CD8-positive, alpha-beta memory T cell (primary cell): ENCODE measurements at places on chromosomes 2 and 18. TPM values are rescaled to one million over a fixed set of nuclear protein-coding genes. Genes with fewer than 3 reads are reported as not detected.

DNA sequence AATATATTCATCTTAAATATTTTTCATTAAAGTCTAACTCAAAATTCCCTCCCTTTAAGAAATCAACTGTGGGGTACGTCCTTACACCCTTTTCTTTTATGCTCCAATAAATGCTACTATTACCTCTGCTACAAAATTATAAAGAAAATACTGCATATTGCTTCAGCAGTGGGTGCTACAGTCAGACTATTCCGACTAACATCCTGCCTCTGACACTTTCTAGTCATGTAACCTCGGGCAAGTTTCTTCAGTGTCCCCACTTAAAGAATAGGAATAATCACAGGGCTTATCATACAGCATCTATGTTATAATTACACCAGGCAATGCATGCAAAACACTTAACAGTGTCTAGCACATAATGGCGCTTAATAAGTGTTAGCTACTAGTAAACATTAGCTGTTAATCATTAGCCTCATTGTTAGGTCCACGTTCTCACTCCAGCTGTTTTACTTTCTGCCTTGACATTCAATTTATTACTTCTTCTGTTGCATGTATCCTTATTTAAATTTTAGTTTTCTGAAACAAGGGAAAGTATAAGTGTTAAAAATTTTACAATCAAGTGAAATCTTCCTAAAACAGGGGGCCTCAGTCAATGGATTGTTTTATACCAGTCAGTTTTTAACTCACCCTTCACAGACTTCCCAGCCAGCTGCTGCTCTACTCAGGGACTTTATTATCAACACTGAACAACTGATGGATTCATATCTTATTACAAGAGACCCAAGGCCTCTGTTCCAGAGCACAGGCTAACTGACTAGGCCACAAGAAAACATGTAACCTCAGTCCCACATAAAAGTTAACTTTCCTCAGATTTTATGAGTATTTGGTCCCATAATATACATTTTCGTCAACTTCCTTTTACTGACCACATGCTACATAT lies 54.0 kb downstream of the CLASP1 start:
- no peaks in the 10 kb centered on the region for H3K36me3 ChIP-seq
- no peaks in the 10 kb centered on the region for H3K27me3 ChIP-seq
- peak overlapping the region; percentile 20 for H3K27ac ChIP-seq
- H3K4me1 ChIP-seq: peaks cover 28% of the 10 kb centered on the region

GRCh38 chr2:235091421-235091820 lies 139.6 kb downstream of the SH3BP4 start:
- H3K27ac ChIP-seq: no peak overlapping the region
- no peaks in the 10 kb centered on the region for H3K27me3 ChIP-seq

DNA sequence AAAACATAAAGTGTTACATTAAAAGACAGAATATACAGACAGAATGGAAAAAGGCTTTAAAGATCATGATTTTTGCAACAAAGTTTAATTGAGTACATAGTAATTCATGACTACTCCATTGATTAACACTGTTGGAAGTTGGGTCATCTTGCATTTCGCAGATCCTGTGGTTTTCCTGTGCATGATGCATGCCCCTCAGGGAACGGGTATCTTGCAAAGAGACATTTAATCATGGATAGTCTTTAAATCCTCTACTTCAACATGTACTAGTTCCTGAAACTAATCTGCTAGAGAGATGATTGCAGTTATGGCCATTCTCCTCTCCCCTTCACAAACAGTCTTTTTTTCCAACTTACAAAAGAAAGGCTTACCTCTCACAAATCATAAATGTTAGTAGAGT lies 155.6 kb upstream of the DSEL start:
- DNase-seq: no peak
- H3K27me3 ChIP-seq: no peaks in the 10 kb centered on the region
- H3K27ac ChIP-seq: no peak overlapping the region
- no peak overlapping the region for H3K4me3 ChIP-seq
- no peaks in the 10 kb centered on the region for H3K36me3 ChIP-seq

TTN gene
- 0.80 TPM for total RNA-seq

DNA sequence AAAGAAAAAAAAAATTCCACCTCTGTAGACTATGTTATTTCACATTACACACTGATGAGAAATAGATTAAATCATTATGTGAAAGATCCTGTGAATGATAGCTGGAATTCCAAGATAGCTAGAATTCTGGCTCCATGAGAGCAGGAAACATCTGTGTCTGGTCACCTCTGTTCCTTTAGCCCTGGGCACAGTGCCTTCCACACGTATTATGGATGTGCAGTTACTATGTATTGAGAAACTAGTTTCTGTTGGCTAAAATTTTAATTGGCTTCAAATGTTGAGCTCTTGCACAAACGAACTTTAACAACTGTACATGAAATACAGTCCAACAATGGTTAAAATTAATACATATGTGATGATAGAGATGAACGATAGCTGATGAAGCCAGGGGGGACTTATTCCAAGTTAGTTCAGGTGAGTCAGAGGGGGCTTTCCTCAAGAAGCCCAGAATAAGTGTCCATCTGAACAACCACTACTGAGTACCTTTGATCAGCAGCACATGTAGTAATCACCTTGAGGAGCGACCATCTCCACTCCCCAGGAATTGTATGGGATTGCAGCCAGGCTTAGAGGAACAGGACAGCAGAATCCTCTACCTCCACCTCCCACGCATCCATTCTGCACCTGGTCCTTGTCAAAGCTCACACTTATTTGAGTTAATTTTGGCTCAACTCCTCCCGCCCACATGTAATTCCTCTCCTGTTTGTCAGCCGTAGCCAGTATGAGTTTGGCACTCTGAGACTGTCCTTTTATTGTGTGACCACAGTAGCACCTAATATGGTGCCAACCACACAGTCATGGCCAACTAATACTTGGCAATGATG lies 68.6 kb downstream of the NABP1 start:
- H3K27ac ChIP-seq: no peak overlapping the region
- H3K4me3 ChIP-seq: no peak overlapping the region
- no peaks in the 10 kb centered on the region for H3K36me3 ChIP-seq
- H3K27me3 ChIP-seq: no peaks in the 10 kb centered on the region
- no peaks in the 10 kb centered on the region for H3K4me1 ChIP-seq
- no peak for DNase-seq

RNU2-63P gene
- 35.8 TPM for total RNA-seq

POTEC gene
- total RNA-seq: not detected

- no peaks in the 10 kb centered on the region for H3K36me3 ChIP-seq
- peaks cover 15% of the 10 kb centered on the region for H3K27me3 ChIP-seq
- H3K27ac ChIP-seq: no peak overlapping the region
- H3K4me1 ChIP-seq: no peaks in the 10 kb centered on the region
Measured at GRCh38 chr2:98369710-98370239, 23.5 kb downstream of the CNGA3 start.

- H3K27ac ChIP-seq: no peak overlapping the region
- no peaks in the 10 kb centered on the region for H3K36me3 ChIP-seq
- DNase-seq: no peak
- no peaks in the 10 kb centered on the region for H3K4me1 ChIP-seq
- no peaks in the 10 kb centered on the region for H3K27me3 ChIP-seq
- H3K4me3 ChIP-seq: no peak overlapping the region
Measured at GRCh38 chr2:41610501-41611190, 437.2 kb upstream of the PKDCC start.

IL36RN gene
- total RNA-seq: not detected

GRCh38 chr2:23637011-23637778 lies 252.2 kb downstream of the KLHL29 start:
- no peak overlapping the region for H3K27ac ChIP-seq
- no peak for DNase-seq

C1GALT1C1L gene
- 0.20 TPM for total RNA-seq

- no peaks in the 10 kb centered on the region for H3K4me1 ChIP-seq
- no peaks in the 10 kb centered on the region for H3K27me3 ChIP-seq
- no peak for DNase-seq
- no peak overlapping the region for H3K27ac ChIP-seq
- H3K36me3 ChIP-seq: no peaks in the 10 kb centered on the region
Measured at GRCh38 chr18:9661564-9661963, 46.5 kb upstream of the RAB31 start.

SLC40A1 gene
- 2.7 TPM for total RNA-seq

DNA sequence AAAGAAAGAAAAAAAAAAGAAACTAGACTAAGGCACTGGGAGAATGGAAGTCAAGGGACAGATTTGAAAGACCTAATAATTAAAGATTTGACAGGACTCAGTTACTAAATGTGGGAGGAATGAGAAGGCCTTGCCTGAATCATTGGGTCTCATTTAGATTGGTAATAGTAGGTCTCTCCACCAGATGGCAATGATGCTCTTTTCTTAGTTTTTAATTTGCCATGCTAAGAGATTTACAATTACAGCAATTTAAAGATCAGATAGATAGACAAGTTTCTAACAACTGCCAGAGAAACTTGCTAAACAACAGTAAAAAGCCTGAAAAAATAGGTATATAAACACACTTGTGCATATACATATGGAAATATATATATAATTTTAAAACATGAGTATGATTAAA lies 153.0 kb downstream of the TMEM247 start:
- H3K27ac ChIP-seq: no peak overlapping the region
- peaks cover 9% of the 10 kb centered on the region for H3K4me1 ChIP-seq
- no peaks in the 10 kb centered on the region for H3K36me3 ChIP-seq
- DNase-seq: no peak

- H3K4me1 ChIP-seq: no peaks in the 10 kb centered on the region
- H3K27ac ChIP-seq: no peak overlapping the region
- DNase-seq: no peak
- H3K36me3 ChIP-seq: no peaks in the 10 kb centered on the region
- no peak overlapping the region for H3K4me3 ChIP-seq
- H3K27me3 ChIP-seq: no peaks in the 10 kb centered on the region
Measured at GRCh38 chr18:8426401-8426800, 182.8 kb upstream of the RAB12 start.

TEKT4 gene
- not detected for total RNA-seq

DNA sequence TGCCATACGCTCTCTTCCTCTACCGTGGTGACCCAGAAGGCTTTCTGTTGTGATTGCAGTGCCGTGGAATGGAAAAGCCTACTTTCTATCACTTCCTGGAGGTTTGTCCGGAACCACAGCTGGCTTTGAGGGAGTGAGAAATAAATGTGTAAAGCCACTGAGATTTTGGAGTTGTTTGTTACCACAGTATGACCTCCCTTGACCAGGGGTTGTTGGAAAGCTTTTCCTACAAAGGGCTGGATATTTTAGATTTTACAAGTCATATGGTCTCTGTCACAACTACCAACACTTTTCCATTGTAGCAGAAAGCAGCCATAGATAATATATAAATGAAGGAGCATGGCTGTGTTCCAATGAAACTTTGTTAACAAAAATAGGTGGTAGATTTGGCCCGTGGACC lies 70.3 kb downstream of the VAPA start:
- no peaks in the 10 kb centered on the region for H3K4me1 ChIP-seq
- no peak overlapping the region for H3K4me3 ChIP-seq
- no peaks in the 10 kb centered on the region for H3K36me3 ChIP-seq
- H3K27ac ChIP-seq: no peak overlapping the region
- no peak for DNase-seq

DNA sequence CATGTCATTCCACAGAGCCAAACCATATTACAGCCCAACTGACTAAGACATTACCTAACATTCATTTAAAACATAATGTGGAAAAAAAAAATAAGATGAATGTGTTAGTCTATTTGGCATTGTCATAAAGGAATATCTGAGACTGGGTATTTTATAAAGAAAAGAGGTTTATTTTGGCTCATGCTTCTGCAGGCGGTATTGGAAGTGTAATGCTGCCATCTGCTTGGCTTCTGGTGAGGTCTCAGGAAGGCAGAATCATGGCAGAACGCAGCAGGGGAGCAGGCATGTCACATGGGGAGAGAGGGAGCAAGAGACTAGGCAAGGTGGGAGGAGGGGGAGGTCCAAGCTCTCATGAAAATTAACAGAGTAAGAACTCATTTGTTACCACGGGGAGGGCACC lies 504.8 kb upstream of the LRATD1 start:
- no peak overlapping the region for H3K27ac ChIP-seq
- no peaks in the 10 kb centered on the region for H3K27me3 ChIP-seq
- H3K36me3 ChIP-seq: no peaks in the 10 kb centered on the region
- DNase-seq: no peak
- H3K4me1 ChIP-seq: no peaks in the 10 kb centered on the region

GRCh38 chr2:67564076-67564475 lies 166.9 kb downstream of the ETAA1 start:
- no peak overlapping the region for H3K27ac ChIP-seq
- H3K27me3 ChIP-seq: no peaks in the 10 kb centered on the region
- H3K4me1 ChIP-seq: no peaks in the 10 kb centered on the region
- H3K36me3 ChIP-seq: no peaks in the 10 kb centered on the region
- DNase-seq: no peak

ERICH2 gene
- not detected for total RNA-seq

ABCG8 gene
- total RNA-seq: not detected

GRCh38 chr18:10705786-10706185 lies 180.0 kb downstream of the NAPG start:
- H3K36me3 ChIP-seq: no peaks in the 10 kb centered on the region
- no peaks in the 10 kb centered on the region for H3K4me1 ChIP-seq
- no peaks in the 10 kb centered on the region for H3K27me3 ChIP-seq
- DNase-seq: no peak
- H3K27ac ChIP-seq: no peak overlapping the region
- no peak overlapping the region for H3K4me3 ChIP-seq

LRRC30 gene
- total RNA-seq: not detected

DNA sequence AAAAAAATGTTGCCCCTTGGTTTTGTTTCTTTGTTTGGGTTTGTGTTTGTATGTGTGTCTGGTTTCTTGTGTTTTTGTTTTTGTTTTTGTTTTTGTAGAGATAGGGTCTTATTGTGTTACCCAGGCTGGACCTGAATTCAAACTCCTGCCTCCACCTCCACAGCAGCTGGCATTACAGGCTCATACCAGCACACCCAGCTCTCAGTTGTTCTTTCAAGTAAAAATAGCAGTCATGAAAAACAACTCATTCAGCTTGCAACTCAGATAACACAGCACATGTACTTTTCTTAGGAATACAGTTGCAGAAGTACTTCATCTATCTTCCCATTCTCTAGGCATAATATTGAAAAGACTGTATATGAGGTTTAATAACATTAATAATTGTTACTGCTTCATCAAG lies 37.0 kb downstream of the ZC3H8 start:
- DNase-seq: no peak
- H3K27me3 ChIP-seq: no peaks in the 10 kb centered on the region
- no peak overlapping the region for H3K4me3 ChIP-seq
- no peak overlapping the region for H3K27ac ChIP-seq
- no peaks in the 10 kb centered on the region for H3K36me3 ChIP-seq

GREB1L gene
- total RNA-seq: not detected

CSRNP3 gene
- not detected for total RNA-seq

DNA sequence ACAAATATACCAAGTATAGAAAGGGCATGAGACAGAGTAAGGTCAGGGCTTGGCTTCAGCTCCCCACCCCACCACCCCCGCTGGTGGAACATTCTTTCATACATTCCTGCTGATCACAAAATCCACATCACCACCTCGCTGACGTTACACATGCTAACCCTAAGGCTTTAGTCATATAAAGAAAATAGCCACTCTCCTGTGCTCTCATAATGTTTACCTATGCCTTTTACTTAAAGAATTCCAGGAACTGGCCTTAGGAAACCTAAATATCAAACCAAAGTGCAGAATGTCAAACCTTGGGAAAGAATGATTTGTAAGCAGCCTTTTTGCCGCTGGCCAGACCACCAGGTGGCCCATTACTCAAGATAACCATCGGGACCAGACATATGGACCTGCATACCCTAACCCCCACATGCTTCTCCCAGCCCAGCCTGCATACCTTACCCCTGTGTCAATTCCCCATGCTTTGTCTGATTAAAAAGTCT lies 136.3 kb upstream of the SLC39A10 start:
- DNase-seq: no peak
- no peak overlapping the region for H3K27ac ChIP-seq
- no peak overlapping the region for H3K4me3 ChIP-seq
- H3K36me3 ChIP-seq: no peaks in the 10 kb centered on the region
- H3K27me3 ChIP-seq: no peaks in the 10 kb centered on the region

- no peak overlapping the region for H3K4me3 ChIP-seq
- H3K27me3 ChIP-seq: no peaks in the 10 kb centered on the region
- no peaks in the 10 kb centered on the region for H3K4me1 ChIP-seq
- no peak for DNase-seq
Measured at GRCh38 chr2:43361286-43361685, 134.9 kb upstream of the ZFP36L2 start.
